CD4-positive, CD25-positive, alpha-beta regulatory T cell (primary cell): ENCODE measurements at places on chromosomes 4 and X. TPM values are rescaled to one million over a fixed set of nuclear protein-coding genes. Genes with fewer than 3 reads are reported as not detected.

The G6PD gene
- total RNA-seq: 36.5 TPM

The TDO2 gene
- not detected for total RNA-seq

The CFP gene
- total RNA-seq: 13.9 TPM

DNA sequence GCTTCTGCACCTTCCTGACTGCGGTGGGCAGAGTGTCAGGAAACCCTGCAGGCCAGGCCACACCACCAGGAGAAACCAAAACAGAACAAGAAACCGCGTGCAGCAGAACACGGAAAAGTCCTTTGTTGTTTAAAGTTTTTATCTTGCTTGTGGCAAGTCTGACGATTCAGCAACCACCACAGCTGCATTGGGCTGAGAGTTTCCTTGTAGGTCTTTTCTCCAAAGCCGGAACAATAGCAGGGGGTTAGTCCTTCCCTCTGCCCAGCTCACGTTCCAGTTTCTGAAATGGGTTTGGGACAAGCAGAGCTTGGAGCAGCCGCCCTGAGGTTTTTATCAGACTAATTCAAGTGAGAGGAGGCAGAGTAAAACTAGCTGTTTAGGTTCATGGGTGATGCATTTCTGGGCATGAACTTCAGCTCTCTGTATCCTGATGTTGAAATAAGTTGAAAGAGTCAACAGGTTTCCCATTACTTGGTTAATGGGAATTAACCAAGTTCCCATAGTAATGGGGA lies 216.9 kb downstream of the PTTG2 start:
- H3K4me1 ChIP-seq: peaks cover 24% of the 10 kb centered on the region
- peak overlapping the region; percentile 41 for H3K4me3 ChIP-seq

DNA sequence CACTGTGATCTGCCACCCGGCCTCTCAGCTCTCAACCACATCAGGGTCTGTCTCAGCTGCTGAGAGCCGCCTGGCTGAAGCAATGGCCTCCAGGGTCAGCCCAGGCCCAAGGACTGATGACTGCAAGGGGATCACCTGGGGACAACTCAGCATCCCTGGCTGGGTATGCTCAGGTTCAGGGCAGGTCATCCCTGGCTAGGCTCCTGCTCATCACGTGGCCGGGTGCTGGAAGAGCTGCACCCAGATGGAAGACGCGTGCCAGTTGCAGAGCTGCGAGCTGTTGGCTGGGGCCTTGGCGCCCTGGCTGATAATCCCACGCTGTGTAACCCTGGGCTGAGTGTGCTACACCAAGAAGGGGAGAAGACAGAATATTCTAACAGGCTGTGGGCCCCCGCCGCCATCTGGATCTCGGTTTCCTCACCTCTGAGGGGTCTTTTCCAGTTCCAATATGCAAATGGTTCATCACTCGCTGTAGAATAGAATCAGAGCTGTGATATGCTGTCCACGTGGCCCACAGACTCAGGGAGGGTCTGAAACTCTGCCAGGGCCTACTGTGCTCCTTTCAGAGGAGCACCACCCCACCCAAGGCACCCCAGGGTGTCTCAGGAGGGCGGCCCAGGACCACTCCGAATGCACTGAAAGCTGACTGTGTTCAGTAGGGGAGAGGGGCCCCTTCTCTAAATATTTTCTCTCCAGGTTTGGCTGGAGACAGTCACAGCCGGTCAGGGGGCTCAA lies 338.8 kb downstream of the BCOR start:
- H3K36me3 ChIP-seq: no peaks in the 10 kb centered on the region
- no peak overlapping the region for H3K27ac ChIP-seq
- H3K4me3 ChIP-seq: no peak overlapping the region
- H3K4me1 ChIP-seq: no peaks in the 10 kb centered on the region

DNA sequence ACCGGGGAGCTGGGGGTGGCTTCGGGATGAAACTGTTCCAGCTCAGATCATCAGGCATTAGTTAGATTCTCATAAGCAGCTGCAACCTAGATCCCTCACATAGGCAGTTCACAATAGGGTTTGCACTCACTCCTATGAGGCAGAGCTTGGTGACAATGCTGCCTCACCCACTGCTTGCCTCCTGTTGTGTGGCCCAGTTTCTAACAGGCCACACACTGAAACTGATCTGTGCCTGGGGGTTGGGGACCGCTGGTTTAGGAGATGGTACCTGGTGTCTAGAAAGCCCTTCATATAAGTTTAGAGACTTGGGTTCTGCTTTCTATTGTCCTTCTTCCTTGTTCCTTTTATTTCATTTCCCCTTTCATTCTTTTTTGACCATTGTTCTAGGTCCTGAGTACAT lies 234.2 kb downstream of the FRAS1 start:
- no peaks in the 10 kb centered on the region for H3K4me1 ChIP-seq
- H3K36me3 ChIP-seq: no peaks in the 10 kb centered on the region
- no peak for DNase-seq
- no peaks in the 10 kb centered on the region for H3K27me3 ChIP-seq
- no peak overlapping the region for H3K4me3 ChIP-seq

GRCh38 chr4:172698256-172698655 lies 470.4 kb upstream of the GALNT7 start:
- no peaks in the 10 kb centered on the region for H3K4me1 ChIP-seq
- H3K27ac ChIP-seq: no peak overlapping the region
- H3K4me3 ChIP-seq: no peak overlapping the region
- no peak for DNase-seq
- no peaks in the 10 kb centered on the region for H3K27me3 ChIP-seq
